Activated T-helper 17 cell treated with anti-CD3 and anti-CD28 coated beads, Interleukin-2, amount 50 U/mL, for 72 hours (primary cell): ENCODE measurements at places on chromosomes 13 and 19. TPM values are rescaled to one million over a fixed set of nuclear protein-coding genes. Genes with fewer than 3 reads are reported as not detected.

DNA sequence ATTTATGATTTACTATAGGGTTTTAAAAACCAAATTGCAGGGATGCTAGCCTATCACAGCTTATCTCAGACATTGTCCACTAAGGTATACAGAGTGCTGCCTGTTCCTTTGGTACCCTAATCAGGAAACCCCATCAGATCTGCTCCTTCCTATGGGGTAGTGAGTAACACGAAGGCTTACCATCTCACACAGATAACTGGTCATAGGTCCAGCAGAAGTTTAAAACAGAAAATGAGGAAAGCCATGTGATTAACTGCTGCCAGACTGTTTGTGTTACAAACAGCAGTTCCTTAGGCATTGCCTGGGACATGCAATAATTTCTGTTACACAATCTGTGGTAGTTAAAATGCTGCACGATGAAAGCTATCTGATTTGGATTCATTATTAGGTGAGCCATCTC lies 53.5 kb upstream of the ALOX5AP start:
- no peak for ATAC-seq

GRCh38 chr19:17450264-17451075 lies 2.0 kb upstream of the TMEM221 start:
- ATAC-seq, result peak; percentile 96

GRCh38 chr13:101416181-101417042 lies at the start of gene NALCN:
Gene NALCN (minus strand): TSS chr13:101416508. CDS start chr13:101399126, 17,382 bp downstream.
- peak; percentile 26 for ATAC-seq

GRCh38 chr19:40335101-40335500 lies 13.1 kb downstream of the C19orf47 start:
- ATAC-seq, result no peak

- ATAC-seq, result no peak
Observed at GRCh38 chr19:18520848-18521691, 800 bp downstream of the ELL start.

DNA sequence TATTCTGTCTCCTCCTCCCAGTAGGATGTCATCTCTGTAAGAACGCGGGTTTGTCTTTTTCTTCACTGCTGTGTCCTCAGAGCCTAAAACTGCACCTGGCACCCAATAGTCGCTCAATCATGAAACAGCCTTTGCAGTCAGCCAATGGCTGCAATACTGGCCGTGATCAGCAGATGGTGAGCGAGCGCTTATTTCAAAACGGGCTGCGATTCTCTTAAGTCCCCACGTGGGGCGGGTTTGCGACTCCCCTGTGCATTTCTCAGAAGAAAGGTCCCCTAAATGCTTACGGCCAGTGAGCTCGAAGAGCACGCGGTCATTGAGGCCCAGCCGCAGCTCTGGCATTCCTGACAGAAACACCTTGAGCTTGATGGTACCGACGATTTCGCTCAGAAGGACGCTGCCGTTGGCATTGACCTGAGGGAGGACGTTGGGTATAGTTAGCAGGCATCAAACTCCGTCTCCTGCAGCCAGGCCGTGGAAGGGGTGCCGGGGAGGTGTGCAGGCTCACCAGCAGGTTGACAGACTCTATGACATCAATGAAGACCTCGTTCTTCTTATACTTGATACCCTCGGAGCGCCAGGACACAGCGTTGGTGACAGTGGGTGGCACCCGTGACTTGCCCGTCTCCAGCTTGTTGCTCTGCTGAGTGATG lies 6.0 kb downstream of the AP1M2 start:
- peak; percentile 95 for ATAC-seq

GRCh38 chr19:49546825-49547565 lies 19.2 kb downstream of the RCN3 start:
- peak; percentile 84 for ATAC-seq

DNA sequence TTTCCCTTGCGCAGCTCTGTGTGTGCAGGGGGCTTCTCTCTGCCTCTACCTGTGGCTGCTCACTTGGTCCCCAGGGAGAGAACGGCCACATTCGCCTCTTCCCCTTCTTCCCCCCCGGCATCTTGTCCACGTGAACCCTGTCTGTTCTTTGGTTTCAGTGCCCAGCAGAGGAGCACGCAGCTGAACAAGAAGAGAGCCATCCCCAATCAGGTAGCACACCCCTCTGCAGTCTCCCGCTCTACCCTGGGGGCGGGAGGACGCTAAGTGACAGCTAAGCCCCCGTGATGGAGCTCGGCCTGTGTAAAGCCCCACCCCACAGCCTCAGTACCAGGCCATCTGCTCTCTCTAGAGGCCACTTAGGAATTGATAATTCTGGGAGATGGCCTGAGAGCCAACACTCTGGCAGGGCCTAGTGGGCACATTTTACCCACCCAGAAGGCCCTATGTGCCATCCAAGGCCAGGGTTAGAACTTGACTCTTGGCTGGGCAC lies 30.2 kb downstream of the TMED1 start:
- no peak for ATAC-seq

GRCh38 chr19:9936326-9937000 lies at the start of gene OLFM2:
Gene OLFM2 (minus strand): TSS chr19:9936515. CDS start chr19:9936366, 149 bp downstream.
- no peak for ATAC-seq

GRCh38 chr13:83008212-83008929 lies 873.9 kb downstream of the SLITRK1 start:
- no peak for ATAC-seq

DNA sequence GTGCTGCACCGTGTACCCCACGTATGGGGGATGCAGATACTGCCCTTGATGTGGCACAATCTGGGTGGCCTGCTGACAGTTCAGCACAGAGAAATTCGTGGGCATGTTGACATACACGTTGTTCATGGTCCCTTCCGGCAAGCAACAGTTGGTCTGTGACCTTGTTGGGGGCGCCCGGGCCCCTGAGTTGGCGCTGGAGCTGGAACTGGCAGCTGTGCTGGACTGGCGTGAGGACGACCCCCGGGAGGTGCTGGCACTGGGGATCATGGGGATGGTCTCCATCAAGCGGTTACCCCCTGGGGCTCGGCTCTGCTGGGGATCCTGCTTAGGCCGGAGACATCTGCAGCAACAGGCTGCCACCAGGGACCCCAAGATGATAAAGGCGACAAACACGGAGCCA lies 5.2 kb downstream of the SHISA2 start:
- ATAC-seq, result no peak

- no peak for ATAC-seq
Observed at GRCh38 chr19:18599485-18599884, 7.1 kb downstream of the CRLF1 start.

- no peak for ATAC-seq
Observed at GRCh38 chr13:29925457-29926097, 75.2 kb upstream of the UBL3 start.

DNA sequence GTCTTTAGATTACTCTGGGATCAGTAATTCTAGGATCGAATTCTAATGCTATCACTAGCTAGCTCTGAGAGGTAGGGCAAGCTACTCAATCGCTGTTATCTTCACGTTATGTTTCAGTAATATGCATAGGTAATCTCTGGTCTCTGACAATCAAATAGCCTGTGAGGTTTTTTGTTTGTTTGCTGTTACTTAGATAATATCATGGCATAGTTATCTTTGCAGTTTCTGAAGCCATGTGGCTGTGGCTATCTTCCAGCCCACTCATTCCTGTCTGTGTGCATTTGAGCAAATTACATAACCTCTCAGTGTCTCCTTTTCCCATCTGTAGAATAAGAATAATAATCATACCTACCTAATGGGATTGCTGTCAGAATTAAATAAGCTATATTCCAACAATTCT lies 330.2 kb downstream of the PCDH9 start:
- no peak for ATAC-seq

GRCh38 chr13:103437651-103438050 lies 371.4 kb upstream of the SLC10A2 start:
- ATAC-seq, result no peak

- no peak for ATAC-seq
Observed at GRCh38 chr19:7505288-7505681, 10.6 kb upstream of the ZNF358 start.

DNA sequence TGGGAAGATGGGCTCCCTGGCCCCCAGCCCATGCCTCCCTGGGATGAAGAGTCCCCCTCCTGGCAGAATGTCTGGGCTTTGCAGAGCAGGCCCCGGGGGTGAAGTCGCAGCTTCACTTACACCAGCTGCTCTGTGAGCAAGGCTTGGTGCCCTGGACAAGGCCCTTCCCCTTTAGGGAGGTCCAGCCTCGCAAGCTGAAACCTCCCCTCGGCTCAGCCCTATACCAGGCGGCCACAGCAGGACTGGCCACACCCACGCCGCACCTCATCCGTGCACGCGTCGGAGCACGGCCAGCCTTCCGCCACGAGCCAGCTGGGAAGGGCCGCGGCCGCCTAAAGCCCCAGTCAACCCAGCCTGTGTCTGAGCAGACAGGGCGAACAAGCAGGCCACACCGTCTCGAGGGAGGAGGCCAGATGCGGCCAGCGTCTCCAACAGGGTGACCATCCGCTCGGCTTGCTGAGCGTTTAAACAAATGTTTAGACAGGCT lies 83.2 kb upstream of the MCF2L start:
- ATAC-seq, result no peak

GRCh38 chr13:31431722-31432137 lies 232.0 kb downstream of the B3GLCT start:
- peak; percentile 45 for ATAC-seq

C19orf73 gene
- total RNA-seq, result 1.3 TPM

ZNF525 gene
- 24.8 TPM for total RNA-seq

AP1M2 gene
- total RNA-seq, result not detected

RASL11A gene
- 3.5 TPM for total RNA-seq

FRY gene
- 7.0 TPM for total RNA-seq

HNRNPM gene
- 289 TPM for total RNA-seq

PSPN gene
- 1.9 TPM for total RNA-seq

PNMA8B gene
- 0.08 TPM for total RNA-seq
